ENCODE measurements at places on chromosomes 11 and 22. TPM values are rescaled to one million over a fixed set of nuclear protein-coding genes. Genes with fewer than 3 reads are reported as not detected.

RASL10A gene
- 1.1 TPM for total RNA-seq

DNA sequence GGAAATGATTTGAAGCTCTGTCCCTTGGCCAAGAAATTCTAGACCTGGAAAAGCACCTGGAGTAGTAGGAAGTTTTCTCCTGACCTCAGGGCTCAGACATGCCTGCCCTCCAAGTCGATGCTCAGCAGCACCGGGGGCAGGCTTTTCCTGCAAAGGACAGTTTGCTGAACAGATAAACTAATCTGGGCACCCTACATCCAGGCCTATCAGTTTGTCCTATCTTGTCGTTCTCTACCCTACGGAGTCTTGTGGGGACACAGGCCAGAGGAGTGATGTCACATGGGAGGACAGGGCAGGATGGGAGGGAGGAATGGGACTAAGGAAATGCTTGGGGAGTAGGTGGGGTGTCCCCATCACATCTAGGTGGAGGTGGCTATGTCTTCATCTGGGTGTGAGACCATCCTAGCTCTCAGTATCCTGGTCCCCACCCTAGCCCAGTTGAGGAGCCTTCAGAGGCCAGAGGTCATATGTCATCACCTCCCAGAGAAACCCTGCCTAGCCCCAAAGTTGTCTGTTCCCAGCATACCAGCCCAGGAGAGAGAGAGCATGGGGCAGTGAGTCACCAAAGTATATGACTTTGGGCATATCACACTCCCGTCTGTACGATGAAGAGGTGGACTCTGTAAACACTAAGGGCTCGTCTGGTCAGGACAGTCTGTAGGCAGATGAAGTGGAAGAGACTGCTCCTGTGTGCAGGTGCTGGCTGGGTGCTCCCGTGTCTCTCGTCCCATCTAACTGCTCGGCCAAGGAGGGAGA lies 18.1 kb upstream of the FCHSD2 start:
- DNase-seq, result no peak

RIMBP3C gene
- total RNA-seq, result 0.23 TPM

THAP7 gene
- 23.9 TPM for total RNA-seq

DNA sequence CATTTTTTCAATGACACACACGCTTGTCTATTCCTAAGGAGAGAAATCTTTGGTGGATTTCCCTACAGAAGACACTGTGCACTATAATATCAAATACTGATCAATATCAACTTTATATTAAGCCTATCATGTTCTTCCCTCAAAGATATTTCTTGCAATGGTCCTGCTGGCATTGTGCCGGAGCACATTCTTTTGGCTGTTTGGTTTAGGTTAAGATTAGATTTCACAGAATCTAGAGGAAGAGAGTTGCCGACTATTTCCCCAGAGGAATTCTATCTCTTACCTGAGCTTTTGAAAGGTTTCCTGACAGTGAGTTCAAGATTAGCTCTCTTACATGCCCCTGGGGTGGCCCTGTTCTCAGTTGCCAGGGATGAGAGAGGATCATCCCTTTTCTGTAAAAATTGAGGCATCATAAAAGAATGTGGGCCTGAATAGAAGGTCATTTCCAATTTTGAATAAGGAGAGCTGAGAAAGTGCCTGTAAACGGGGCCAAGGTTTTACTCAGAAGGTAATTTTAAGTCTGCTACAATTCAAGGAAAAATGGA lies 180.6 kb upstream of the ARHGAP20 start:
- DNase-seq, result no peak

KREMEN1 gene
- total RNA-seq, result 53.6 TPM

DNA sequence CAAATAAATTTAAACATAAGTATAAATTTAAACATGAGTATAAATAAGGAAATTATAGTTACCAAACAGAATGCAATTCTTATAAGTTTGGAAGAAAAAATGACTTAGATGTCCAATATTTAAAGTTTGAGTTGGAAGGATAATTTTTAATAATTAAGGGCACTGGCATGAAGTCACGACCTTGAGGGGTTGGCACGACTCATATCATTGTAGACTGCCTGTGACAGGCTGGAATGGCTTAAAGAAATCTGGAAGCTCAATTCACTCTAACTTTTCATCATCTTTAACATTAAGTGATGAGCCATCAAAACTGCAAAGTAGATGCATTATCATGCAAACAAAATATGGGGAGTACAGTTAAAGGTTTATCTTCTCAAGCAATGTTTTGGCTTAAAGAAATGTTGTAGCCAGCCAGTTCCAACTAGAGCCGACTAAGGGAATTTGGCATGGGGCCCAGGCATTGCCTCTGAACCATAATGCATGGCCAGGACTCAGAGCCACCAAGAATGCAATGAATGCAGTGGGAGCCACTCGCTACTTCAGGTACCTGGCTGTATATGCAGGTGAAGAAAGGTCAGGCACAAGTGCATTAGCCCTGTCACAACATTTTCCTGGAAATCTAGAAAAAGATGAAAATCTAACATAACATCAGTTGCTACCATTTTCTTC lies 33.4 kb downstream of the PGR start:
- DNase-seq, result peak; percentile 33

LARGE1 gene
- total RNA-seq, result 100.0 TPM

DNA sequence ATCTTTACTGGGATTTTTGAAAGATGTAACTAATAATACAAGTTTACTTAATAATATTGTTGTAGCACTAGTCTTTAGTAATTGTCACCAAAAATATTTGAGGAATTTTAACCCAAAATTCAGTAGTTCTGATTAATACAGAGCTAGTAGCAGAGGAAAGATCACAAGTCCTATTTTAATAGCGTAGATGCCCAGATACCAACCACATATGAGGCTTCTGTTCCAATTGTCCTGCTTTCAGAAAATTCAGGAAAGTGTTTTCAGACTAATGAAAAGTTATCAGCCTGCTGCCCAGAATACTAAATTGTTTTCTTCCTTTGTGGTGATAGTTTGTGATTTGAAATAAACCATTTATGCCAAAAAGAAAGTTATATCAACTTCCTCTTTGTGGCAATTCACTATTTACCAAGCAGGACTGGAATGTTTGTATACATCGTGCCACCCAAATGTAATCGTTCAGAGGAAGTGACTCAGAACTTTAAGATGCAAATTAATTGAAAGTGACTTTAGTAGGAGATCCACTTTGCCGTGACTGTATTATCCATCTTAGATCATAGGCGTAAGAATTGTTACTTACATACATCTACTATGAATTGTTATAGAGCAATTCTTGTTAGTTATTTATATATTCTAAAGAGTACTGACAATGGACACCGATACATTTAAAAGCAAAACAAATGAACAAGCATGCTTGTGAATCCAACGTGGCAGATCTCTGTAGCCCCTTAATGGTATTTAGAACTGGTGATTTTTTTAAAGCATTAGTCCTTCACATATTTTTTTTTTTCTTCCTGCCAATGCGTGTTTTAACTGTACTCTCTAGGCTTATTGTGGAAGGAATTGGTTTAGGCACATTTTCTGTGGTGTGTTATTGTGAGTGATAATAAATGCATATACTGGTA lies 231.0 kb downstream of the DDX10 start:
- no peak for DNase-seq

DNA sequence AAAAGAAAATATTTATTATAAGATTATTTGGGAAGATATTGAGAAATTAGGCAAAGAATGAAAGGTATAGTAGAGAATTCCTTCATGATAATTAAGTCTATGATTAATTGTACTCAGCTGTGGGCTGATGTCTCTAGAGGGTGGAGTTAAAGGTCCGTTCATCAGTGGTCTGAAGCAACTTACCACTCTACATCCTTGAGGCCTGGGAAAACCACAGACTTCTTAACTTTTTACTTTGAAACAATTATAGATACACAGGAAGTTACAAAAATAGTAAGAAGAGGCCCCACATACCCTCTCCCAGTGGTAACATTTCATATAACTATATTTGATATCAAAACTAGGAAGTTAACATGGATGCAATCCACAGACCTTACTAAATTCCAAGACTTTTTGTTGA lies 167.0 kb upstream of the NECTIN1 start:
- DNase-seq, result no peak

GGT5 gene
- total RNA-seq, result 61.0 TPM

FAM180B gene
- not detected for total RNA-seq

GRCh38 chr22:43532301-43533155 lies 120.7 kb downstream of the MPPED1 start:
- DNase-seq, result no peak

DNA sequence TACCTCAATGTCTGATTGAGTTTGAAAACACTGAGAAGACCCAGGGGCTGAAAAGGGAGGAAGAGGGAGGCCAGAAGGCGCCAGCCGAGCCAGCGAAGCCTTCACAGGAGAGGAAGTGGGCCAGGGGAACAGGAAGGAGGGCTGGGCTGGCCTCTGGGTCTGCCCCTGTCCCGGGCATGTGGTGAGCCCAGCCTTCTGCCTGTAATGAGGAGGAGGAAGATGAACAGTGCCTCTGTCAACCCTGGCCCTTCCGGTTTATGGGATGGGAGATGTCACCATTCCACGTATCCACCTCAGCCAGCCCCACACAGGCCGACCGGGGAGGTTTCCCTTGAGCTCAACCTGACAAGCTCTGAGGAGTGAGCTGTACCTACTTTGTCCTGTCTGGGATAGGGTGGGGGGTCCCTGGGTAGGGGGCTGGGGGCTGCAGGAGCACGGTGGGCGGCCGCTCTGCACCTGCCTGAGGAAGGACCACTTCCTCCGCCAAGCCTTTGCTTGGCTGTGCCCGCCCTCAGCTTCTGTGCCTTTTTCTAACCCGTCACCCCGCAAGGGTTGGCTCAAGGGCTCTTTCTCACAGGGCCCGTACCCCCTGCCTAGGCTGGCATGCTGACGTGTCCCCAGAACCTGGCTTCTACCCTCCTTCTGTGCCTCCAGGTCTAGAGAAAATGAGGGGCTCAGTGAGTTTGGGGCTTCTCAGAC lies 2.0 kb downstream of the PARVG start:
- peak; percentile 56 for DNase-seq

DNA sequence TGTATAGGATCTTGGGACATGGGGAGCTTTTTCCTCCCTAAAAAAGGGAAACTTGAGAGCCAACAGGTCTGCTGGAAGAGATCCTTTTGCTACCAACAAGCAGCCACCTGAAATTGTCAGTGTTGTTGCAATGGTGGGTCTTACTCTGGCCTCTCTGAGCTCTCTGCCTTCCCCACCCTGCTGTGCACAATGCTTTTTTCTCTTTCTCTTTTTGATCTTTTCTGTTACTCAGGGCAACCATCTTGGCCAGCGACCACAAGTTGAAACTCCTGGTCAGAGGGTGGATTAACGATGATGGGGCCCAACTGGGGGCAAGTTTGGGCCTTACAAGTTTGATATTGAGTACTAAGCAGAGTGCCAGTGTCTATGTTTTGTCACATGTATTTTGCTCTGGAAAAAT lies 155.8 kb downstream of the KIRREL3 start:
- no peak for DNase-seq

OVOL1 gene
- total RNA-seq, result not detected

DNA sequence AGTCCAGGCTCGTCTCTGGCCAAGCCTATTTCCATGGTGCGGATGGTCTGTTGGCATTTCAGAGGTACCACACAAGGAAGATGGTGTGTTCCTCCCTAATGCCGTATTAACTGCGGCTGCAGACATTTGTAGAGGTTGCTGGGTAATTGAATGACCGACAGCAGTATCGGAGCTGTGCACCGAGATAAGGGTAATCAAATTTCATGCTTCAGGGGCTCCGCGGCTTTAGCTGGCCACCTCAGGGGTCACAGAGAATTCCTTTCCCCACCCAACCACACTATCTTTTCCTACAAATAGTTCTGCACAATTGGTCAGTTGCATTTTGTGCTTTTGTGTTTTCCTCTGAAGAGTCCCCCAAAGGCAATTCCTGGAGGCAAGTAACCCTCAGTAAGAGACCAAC lies 297.4 kb downstream of the OPCML start:
- DNase-seq, result no peak

MMP27 gene
- total RNA-seq, result not detected

GRCh38 chr11:73875380-73875779 lies 1.3 kb downstream of the COA4 start:
- no peak for DNase-seq

DNA sequence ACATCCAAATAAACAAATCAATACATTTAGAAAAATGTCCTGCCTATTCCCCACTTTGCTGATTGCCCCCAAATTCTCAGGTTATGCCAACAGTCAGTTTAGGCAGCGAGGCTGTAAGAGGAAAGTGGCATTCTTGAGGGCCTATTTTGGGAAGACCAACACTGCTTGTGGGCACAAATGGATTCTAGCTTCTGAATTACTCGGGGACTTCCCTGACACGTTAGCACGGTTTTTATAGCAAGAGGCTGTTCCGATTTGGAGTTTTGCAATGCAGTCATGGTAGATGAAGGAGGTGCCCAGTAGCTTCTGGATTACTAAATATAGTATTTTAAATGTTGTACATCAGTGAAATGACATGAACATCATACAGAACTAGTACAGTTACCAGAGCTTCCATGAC lies 13.1 kb downstream of the RCN1 start:
- DNase-seq, result no peak

DNA sequence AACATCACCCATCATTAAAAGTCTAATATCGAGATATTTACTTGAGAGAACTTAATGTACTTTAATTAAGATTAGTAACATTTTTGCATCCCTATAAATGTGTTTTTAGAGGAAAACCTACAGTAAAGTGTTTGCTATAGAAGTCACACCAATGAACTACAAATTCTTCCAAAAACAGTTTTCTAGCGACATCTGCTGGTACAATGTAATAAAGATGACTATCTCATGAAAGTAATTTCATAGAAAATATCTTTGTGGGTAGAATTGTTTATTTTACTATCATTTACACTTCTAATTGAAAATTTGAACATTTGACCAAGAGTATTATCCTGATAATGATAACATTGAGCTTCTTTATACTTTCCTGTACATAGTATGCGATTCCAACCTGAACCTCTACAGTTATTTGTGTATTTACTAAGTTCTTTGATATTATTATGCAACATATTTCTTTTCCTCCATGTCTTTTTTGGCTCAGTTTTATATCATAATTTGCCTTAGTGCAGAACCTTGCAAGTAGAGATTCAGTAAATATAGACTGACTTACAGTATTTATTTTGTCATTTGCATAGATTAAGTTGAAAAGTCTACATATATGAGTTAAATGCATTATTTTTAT lies 252.7 kb downstream of the TMEM135 start:
- no peak for DNase-seq

THY1 gene
- total RNA-seq, result 0.74 TPM

DNA sequence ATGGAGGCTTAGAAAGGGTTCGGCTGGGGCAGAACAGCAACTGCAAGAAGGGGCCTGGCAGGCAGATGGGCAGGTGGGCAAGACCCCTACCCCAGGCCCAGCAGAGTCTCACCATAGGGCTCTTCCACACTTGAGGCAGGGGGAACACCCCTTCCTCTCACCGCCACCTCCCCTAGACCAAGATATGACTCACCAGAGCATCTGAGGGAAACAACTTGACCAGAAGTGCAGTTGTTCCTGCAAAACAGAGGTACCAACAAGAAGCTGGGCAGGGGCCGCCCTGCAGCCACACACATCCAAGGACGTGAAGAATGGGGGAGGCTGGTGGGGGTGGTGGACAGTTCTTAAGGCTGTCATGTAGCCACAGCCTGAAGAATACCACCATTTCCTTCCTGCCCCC lies 10.9 kb downstream of the TMPRSS5 start:
- no peak for DNase-seq

GRCh38 chr11:76624500-76625379 lies 45.8 kb downstream of the LRRC32 start:
- no peak for DNase-seq

GRCh38 chr11:129578006-129578405 lies 202.4 kb downstream of the BARX2 start:
- no peak for DNase-seq

- DNase-seq, result peak; percentile 76
These were observed 17.6 kb downstream of the MYH9 start for GRCh38 chr22:36369922-36370791.

- DNase-seq, result no peak
These were observed 608.2 kb downstream of the TBC1D22A start for GRCh38 chr22:47370448-47371262.

GRCh38 chr11:82722231-82722630 lies 11.4 kb downstream of the FAM181B start:
- DNase-seq, result no peak
